Thoracic aorta (tissue), 2 donors: ENCODE measurements at places on chromosomes 6 and 20. TPM values are rescaled to one million over a fixed set of nuclear protein-coding genes. Genes with fewer than 3 reads are reported as not detected.

DNA sequence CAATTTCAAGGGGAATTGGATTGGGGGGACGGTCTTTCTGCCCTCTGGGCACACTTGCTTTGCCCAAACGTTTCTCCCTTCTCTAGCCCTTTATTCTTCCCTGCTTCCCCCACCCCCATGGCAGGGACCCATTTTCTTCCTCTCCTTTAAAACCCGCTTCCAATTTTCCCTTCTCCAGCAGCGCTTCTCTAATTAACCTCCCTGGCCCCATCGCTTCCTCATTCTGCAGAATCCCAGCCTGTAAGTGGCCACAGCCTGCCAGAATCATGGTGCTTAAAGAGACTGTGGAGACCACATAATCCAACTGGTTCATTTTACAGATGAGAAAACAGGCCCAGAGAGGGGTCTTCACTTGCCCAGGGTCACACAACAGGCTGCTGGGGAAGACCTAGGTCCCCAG is 61.4 kb downstream of the CPNE5 start:
- DNase-seq: no peak

DNA sequence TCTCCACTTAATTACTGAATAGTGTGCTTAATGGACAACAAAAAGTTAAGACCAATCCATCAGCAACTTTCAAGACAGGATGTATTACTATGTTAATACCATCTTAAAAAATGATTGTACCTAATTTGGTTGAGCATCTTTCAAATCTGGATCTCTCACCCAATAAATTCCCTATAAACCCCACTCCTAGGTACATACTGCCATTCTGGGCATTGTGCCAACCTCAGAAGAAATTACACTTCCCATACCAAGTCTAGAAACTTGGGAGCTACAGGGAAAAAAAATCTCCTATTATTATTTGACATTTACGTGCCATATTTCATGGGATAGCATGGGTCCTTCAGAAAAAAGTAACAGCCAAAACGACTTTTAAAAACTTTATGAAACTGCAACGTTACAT is 5.1 kb downstream of the SYNCRIP start:
- DNase-seq: no peak

Gene CD164
- total RNA-seq: 223 TPM

GRCh38 chr6:47064274-47064673 is 22.1 kb upstream of the ADGRF1 start:
- DNase-seq: no peak

GRCh38 chr6:157432231-157432891 is 51.4 kb downstream of the ZDHHC14 start:
- DNase-seq: no peak

Gene NRSN1
- not detected for total RNA-seq

DNA sequence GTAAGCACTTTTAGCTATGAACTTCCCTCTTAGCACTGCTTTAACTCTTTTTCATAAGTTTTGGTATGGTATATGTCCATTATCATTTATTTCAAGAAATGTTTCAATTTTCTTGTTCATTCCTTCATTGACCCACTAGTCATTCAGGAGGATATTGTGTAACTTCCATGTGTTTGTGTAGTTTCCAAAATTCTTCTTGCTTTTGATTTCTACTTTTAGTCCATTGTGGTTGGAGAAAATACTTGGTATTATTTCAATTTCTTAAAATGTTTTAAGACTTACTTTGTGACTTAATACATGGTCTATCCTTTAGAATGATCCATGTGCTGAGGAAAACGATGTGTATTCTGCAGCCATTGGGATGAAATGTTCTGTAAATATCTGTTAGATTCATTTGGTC is 176.5 kb downstream of the CENPW start:
- DNase-seq: no peak

DNA sequence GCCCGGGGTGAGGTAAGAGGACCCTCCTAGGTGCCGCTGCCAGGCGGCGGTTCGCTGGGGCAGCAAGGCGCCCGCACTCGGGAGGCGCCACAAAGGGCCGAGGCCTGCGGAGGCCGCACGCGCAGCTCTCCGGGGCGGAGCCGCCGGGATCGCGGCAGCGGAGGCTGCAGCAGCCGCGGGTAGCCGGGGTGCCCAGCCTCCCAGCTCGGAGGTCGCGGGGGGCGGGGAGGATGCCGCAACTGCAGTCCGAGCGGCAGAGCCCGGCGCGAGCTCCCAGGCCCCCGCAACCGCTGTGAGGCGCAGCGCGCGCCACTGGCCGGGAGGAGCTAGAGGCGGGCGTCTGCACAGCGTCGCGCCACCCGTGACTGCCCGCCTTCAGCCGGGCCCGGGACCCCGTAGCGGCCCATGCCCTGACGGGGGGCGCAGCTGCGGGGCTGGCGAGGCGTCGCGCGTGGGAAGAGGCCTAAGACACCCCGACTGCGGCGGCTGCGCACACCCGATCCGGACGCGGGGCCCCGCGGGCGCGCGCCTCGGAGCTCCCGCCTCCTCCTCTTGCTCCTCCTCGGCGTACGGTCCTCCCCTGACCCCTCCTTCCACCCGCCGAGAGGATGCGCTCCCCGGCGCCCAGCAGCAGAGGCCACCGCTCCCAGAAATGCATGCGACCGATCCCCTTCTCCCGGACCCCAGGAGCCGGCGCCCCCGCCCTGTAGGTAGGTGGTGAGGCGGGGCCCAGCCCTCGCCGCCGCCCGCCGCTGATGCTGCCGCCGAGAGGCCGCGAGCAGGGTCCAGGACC is at the start of gene NCOA7:
TSS of gene NCOA7 (plus strand) at position 603 of the 793 bp plus-strand sequence. CDS start 24,395 bp downstream, outside the sequence.
- DNase-seq: no peak

DNA sequence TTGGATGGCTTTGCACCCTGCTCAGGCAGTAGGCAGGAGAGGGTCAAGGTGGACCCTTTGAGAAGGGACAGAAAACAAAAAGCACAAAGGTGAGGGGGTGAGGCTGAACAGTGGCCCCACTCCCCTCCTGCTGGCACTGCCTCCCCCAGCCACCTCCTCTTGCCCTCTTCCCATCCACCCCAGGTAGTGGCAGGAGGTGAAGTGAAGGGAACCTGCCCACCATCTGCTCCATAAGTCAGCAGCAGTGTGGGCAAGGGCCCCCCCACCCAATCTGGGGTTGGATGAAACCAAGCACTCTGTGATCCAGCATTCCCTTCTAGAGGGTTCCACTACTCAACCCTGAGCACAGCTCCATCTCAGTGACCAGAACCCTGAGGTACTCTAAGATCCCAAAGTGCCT is 26.1 kb upstream of the SLC22A7 start:
- DNase-seq: no peak

GRCh38 chr6:3769610-3770009 is 18.1 kb upstream of the PXDC1 start:
- no peak for DNase-seq

- no peak for DNase-seq
These were observed 47.8 kb downstream of the SHLD1 start for GRCh38 chr20:5797843-5798462.

DNA sequence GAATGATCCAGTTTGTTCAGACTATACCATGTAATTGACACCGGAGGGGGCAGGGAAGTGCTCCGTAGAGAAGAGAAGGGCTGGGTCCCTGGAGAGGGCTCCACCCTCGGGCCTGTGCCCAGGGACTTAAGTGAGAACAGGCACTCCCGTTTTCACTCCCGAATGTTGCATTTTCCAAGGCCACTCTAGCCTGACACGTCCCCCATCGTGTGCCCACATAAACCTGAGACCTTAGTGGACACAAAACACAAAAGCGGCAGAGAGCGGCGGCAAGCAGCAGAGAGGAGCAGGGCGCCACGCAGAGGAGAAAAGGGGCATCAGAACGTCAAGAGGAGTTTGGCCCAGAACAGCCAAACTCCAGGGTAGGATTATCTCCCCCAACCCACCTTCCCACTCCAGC is 1405.1 kb downstream of the GRIK2 start:
- no peak for DNase-seq

- DNase-seq: no peak
These were observed 207.5 kb downstream of the HIVEP2 start for GRCh38 chr6:142737368-142738034.

Gene TNFRSF6B
- total RNA-seq: 98.9 TPM

- no peak for DNase-seq
These were observed 161.2 kb downstream of the SYNDIG1 start for GRCh38 chr20:24630486-24631172.

- no peak for DNase-seq
These were observed 228.8 kb downstream of the TFAP2C start for GRCh38 chr20:56857950-56858349.

DNA sequence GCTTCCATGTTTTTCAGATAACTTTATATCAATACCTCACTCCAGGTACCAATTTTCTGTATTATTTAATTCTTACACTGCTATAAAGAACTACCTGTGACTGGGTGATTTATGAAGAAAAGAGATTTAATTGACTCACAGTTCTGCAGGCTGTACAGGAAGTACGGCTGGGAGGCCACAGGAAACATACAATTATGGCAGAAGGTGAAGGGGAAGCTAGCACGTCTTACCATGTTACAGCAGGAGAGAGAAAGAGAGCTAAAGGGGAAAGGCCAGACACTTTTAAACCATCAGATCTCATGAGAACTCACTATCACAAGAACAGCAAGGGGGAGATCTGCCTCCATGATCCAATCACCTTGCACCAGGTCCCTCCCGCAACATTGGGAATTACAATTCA is 119.1 kb upstream of the BMP5 start:
- DNase-seq: no peak

- no peak for DNase-seq
These were observed 8.9 kb upstream of the FBXO9 start for GRCh38 chr6:53056273-53056672.

Gene ARMH2
- not detected for total RNA-seq

DNA sequence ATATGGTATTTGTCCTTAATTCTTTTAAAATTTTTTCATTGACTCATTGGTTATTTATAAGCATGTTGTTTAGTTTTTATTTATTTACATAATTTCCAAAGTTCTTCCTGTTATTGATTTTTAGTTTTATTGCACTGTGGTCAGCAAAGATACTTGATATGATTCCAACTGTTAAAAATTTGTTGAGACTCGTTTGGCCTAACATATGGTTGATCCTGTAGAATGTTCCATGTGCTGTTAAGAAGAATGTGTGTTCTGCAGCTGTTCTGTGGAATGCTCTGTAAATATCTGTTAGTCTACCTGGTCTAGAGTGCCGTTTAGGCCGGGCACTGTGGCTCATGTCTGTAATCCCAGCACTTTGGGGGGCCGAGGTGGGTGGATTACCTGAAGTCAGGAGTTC is 197.7 kb downstream of the CD109 start:
- DNase-seq: no peak

DNA sequence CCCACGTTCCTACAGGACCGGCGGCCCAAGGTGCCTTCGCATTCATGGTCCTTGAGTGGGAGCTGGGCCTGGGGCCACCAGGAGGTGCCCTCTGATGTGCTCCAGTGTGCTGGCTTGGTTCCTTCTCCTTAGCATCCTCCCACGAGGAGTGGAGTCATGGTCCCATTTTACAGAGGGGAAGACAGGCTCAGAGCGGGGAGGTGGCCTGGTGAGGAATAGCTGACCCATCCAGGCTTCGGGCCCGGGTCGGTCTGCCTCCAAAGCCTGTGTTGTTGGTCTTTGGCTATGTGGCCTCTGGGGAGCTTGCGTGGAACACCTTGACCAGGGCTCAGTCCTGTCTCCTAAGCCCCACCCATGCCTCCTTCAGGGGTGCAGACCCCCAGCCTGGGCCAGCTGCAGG is 22.8 kb downstream of the RBM38 start:
- no peak for DNase-seq

GRCh38 chr6:9745966-9746365 is 668.9 kb downstream of the TFAP2A start:
- no peak for DNase-seq

- DNase-seq: no peak
These were observed 94.6 kb downstream of the ARMC2 start for GRCh38 chr6:108942556-108943492.

- DNase-seq: no peak
These were observed 225.5 kb downstream of the SYNDIG1 start for GRCh38 chr20:24694727-24695528.

Gene CGA
- total RNA-seq: not detected

Gene THBD
- 266 TPM for total RNA-seq

- no peak for DNase-seq
These were observed 82.3 kb downstream of the SYNE1 start for GRCh38 chr6:152554851-152555250.

DNA sequence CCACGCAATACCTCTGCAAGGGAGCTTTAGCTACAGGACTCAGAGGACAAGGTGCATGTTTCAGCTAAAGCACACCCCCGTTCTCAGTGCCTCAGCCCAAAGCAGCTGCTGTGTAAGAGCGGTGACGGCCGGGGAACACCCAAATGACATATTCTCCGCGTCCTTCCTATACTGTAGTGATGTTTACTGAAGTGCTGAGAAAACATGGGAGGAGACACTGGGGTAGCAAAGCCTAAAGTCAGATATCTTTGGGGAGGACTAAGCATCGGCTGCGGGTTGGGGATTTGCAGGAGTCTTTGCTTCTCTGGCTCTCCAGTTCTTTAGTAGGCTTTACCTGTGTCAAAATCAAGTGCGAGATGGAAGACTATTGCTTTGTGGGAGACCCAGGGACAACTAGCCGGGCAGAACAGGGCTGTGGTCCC is 1.7 kb downstream of the SLC22A23 start:
- DNase-seq: no peak

Gene CALHM6
- total RNA-seq: 15.0 TPM

- DNase-seq: no peak
These were observed 10.7 kb downstream of the TUBB start for GRCh38 chr6:30730601-30731435.

Gene GFOD1
- 25.3 TPM for total RNA-seq

GRCh38 chr6:74420221-74420620 is 724.2 kb downstream of the CD109 start:
- no peak for DNase-seq

Gene MUCL3
- total RNA-seq: not detected

DNA sequence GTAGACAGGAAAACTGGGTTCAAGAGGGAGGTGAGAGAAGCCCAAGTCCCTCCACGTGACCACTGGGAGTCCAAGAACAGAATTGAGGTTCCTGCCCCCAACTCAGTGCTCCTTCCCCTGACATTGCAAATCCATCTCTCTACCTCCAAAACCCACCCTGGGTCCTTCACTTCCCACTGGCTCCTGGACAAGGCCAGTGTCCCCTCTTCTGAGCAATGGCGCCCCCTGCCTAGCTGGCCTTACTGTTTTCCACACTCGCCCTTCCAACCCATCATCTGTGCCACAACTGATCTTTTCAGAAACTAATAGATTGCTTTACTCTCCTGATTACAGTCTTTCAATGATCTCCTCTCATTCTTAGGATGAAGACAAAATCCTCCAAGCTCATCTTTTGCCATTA is 200.3 kb downstream of the ANKRD60 start:
- no peak for DNase-seq

DNA sequence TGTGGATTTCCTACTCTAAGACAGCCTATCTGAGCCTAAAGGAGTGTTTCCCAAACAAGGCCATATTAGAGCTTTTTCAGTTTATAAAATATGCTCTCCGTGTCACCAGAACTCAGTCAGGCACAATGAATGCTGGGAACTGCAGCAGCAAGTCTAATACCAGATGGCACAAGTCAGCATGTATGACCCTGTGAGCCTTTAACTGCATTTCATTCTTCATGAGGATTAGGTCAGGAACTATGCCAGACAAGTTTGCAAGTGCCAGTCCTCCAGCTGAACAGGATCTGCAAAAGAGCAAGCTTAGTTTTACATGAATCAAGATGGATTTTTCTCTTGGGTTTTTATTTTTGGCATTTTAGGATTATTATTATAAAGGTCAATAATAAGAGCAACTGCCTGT is 66.7 kb upstream of the SAMD5 start:
- DNase-seq: no peak

Gene ARFRP1
- 57.8 TPM for total RNA-seq

- no peak for DNase-seq
These were observed 106.5 kb downstream of the LY86 start for GRCh38 chr6:6694825-6695624.
